CD4-positive, alpha-beta T cell treated with Interleukin-4 for 4 hours (primary cell): ENCODE measurements at places on chromosomes 2 and 18.

DNA sequence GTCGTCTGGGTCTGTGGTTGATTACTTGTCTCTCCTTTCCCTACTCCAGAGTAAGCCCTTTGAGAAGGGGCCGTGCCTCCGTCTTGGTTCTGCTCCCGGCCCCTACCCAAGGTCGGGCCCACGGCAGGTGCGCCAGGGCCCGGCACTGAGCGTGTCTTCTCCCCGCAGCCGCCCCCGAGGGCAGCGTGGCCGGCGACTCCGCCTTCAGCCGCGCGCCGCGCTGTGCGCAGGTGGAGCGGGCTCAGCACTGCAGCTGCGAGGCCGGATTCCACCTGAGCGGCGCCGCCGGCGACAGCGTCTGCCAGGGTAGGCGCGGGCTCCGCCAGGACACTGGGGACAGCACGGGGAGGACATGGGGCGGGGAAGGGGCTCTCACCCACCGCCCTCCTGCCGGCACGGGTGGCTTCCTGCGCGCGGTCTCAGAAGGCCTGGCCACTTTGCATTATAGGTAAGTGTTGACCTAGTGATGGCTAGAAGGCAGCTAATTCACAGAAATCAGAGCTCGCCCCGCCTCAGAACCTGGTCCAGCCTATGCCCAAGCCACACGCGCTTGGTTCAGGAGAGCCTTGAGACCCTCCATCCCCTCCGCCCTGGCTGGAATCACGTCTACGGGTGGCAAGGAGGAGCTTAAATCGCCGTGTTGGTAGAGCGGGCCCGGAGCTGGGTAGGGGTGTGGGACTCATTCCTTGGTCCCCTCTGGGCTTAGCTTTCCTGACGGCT lies 43.5 kb downstream of the FBLN7 start:
- peak; percentile 71 for DNase-seq

- DNase-seq: no peak
Observed at GRCh38 chr2:232973011-232973735, 39.9 kb downstream of the NGEF start.

- DNase-seq: no peak
Observed at GRCh38 chr2:11257078-11257477, 87.4 kb downstream of the ROCK2 start.

GRCh38 chr2:41475959-41476358 lies 571.9 kb upstream of the PKDCC start:
- no peak for DNase-seq

DNA sequence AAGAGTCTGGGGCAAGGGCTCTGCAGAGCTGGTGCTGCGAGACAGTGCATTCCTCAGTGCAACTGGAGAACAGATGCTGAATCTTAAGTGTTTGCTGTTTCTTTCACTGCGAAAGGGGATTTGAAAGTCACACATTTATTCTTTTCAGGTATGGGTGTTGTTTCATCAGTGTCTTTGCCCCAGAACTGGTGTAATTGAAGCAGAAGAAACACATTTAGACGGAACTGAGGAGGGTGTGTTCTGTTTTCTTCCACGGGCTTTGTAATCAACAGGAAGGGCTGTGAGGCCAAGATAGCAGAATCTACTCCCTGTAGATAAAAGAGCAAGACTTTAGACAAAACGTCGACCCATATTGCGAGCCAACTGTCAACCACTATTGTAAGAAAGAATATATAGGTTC lies 151.9 kb downstream of the EPHA4 start:
- DNase-seq: peak; percentile 30

- no peak for DNase-seq
Observed at GRCh38 chr2:112906276-112906675, 4.7 kb upstream of the IL37 start.

GRCh38 chr18:65817178-65817577 lies 66.4 kb downstream of the CDH7 start:
- no peak for DNase-seq

DNA sequence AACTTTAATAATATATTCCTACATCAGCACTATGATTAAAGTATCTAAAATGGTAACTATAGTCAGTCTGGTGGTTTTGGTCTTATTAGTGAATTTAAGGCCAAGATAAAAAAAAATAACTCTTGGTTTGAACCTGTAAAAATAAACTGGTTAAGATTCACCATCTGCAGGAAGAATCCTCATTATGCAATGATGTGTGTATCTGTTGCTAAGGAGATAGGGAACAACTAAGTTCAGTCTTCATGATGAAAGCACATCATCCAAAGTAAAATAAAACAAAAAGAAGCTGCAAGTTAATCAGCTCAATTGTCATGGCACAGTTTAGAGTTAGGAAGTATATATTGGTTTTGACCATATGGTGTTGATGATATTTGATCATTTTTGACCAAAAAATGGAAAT lies 466.0 kb downstream of the NYAP2 start:
- DNase-seq: no peak

GRCh38 chr2:30559544-30560275 lies 112.7 kb downstream of the LCLAT1 start:
- no peak for DNase-seq

- DNase-seq: no peak
Observed at GRCh38 chr2:15302154-15302553, 259.0 kb downstream of the NBAS start.

DNA sequence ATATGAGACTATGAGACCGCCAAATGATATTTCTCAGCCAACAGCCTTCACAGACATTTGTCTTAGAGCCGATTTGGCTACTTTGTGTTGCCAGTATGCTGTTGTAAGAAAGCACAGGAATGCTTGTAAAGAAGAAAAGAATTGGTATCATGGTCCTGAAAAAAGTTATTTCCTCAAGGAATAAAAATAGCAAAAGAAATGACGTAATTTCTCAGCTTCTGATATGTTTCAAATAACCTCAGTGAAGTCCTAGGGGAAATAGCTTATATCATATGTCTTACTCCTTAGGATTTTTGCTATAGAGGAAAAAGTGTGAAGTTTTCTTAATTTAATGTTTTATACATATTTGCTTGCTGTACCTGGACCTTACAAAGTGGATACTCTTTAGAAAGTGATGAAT lies 23.0 kb downstream of the SCN1A start:
- DNase-seq: no peak

DNA sequence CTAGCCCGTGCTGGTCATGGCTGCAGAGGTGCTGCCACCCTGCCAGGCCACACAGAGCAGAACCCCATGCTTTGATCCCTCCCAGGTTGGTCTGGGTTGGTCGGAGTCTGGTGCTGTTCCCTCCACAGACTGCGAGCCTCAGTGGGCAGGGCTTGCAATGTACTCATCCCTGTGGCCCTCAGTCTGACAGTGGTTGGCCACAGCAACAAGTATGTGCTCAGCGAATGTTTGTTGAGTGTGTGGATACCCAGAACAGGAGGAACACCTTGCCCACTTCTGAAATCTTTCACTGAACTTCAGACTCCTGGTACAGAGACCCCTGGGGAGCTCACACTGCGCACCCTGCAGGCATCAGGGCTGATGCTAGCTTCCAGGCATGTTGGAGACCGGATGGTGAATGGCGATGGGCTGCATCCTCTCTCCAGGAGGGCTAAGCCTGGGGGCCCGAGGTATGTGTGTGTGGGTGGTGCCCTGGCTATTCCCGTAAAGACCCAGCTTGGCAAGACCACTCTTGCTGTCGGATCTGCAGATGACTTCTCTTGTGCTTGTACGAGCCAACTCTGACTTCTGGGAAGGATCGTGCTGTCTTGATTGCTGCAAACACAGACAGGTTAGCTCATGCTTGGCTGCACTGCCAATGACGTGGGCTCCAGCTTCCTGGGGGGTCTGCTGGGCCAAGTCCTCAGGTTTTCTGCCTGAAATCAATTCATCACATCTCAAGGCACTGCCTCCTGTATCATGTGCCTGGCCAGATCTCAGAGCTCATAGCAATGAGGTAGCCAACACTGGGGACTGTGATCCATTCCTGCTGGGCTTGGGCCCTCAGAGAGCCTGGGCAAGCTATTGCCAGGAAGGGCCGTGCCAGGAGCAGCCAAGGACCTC lies 43.7 kb downstream of the RHOB start:
- DNase-seq: no peak

GRCh38 chr2:163155279-163155883 lies 316.8 kb upstream of the KCNH7 start:
- DNase-seq: no peak

GRCh38 chr18:37332628-37333420 lies 232.8 kb downstream of the CELF4 start:
- no peak for DNase-seq

DNA sequence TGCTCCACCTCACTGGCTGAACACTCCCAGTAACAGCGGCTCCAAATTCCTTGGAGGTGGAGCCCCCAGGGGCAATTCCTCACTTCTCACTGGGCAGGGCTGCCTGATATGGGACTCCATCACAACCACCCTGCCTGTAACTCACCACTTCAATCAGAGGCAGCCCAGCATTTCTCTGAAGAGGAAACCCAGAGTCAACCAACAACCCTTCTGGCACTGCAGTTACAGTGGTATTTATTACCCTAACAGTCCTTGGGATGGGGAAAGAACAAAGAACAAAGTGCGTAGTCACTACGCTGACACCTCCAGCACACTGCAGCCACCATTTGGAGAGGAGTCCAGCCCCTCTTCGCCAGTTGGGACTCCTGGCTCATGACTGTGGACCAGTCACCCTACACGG lies 85.7 kb upstream of the GALNT13 start:
- no peak for DNase-seq

DNA sequence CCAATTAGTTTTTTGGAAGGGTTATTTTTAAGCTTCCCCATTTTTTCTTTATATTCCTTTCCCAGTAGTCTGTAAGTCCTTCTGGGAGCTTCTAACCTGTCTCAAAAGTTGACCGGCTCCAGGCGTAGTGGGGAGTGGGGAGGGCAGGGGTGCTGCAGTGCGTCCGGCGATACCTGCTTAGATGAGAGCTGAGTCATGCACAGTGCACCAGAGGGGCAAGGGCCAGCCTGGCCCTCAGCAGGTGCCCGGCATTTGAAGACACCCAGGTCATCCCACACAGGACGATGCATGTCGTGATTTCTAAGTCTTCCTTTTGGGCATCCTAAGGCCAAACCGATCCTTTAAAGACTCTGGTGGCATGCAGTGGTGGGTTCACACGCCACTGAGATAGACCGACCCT lies 73.4 kb downstream of the TPO start:
- DNase-seq: no peak

GRCh38 chr2:1750933-1751766 lies 6.8 kb upstream of the PXDN start:
- peak; percentile 20 for DNase-seq

DNA sequence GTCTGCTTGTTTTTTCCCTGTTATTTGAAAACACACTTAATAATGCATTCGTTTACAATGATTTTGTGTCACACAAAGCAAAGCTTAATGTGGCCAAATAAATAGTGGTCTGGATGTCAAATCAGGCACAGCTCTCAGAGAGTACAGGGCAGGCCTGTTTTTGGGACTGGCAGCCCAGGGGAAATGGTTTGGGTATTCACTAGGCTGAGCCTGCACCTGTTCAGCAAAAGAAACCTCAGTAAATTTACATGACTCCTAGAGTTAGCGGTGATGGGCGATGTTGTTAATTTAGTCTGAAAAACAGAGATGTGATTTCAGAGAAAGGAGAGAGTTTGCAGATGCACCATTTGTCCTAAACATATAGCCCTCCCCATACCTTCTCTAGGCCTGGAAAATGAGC lies 197.1 kb downstream of the ALK start:
- no peak for DNase-seq

- no peak for DNase-seq
Observed at GRCh38 chr2:128466776-128467175, 148.1 kb upstream of the HS6ST1 start.
